AG08395 (cell line): ENCODE measurements at places on chromosomes 12 and 14.

DNA sequence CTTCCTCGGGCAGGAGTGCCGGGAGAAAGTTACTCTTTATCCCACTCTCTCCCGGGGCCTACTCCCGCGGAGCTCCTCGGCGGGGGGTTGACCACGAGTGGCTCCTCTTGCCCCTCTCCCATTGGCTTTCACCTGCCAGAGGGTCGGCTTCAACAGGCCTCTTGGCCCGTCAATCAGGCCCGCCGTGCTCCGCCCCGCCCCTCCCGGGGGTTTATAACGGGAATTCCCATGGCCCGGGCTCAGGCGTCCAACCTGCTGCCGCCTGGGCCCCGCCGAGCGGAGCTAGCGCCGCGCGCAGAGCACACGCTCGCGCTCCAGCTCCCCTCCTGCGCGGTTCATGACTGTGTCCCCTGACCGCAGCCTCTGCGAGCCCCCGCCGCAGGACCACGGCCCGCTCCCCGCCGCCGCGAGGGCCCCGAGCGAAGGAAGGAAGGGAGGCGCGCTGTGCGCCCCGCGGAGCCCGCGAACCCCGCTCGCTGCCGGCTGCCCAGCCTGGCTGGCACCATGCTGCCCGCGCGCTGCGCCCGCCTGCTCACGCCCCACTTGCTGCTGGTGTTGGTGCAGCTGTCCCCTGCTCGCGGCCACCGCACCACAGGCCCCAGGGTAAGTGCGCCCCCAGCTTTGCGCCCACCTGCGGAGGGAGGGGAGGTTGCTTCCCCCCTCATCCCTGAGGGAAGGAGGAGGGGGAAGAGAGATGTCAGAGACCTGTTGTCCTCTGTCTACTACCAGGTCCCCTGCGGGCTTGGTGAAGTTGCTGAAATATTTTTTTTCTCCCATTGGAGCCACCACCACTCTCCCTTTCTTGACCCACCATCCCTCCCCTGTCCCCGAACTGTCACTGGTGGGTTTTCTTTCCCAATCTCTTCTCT is at the start of gene SMOC1:
TSS of gene SMOC1 (plus strand) at position 242 of the 869 bp plus-strand sequence. CDS start at position 505, 263 bp downstream.
- no peak for DNase-seq

DNA sequence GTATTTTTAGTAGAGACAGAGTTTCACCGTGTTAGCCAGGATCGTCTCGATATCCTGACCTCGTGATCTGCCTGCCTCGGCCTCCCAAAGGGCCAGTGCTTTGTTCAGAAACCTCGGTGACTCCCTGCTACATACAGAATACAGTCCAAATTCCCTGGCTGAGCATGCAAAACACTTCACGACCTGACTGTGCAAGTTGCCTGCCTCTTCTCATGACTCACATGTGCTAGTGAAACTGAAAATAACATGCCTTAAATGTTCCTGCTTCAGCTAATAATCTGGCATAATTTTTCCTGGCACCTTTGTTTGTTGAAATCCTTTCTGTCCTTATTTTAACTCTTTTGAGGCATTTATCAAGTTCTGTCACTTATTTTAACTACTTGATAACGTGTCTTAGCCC is 8.2 kb downstream of the DMAC2L start:
- peak; percentile 65 for DNase-seq

DNA sequence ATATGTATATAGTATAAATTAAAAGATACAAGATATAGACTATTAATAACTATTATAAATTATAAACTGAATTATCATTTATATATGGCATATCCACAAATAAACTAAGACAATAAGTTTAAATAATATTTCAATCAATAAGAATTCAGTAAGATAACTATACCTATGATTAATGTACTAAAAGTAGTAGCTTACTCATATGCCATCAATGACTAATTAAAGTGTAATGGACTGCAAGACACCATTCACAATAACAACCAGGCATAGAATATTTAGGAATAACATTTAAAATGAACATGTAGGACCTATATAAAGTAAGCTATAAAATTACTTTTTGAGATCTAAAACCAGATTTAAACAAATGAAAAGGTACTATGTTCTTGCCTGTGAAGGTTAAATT is 18.8 kb downstream of the KCNC2 start:
- DNase-seq = no peak

- DNase-seq = no peak
Measured at GRCh38 chr12:56521209-56521589, 421 bp upstream of the RBMS2 start.

- DNase-seq = peak; percentile 25
Measured at GRCh38 chr12:78229591-78230101, 399.0 kb downstream of the NAV3 start.

GRCh38 chr12:104959335-104959841 is 1.3 kb upstream of the SLC41A2 start:
- peak; percentile 50 for DNase-seq

GRCh38 chr14:64463195-64463594 is 2.1 kb upstream of the AKAP5 start:
- no peak for DNase-seq

GRCh38 chr14:102945346-102946130 is 23.1 kb downstream of the AMN start:
- no peak for DNase-seq

GRCh38 chr14:21539189-21539940 is 13.2 kb upstream of the SALL2 start:
- DNase-seq = no peak

DNA sequence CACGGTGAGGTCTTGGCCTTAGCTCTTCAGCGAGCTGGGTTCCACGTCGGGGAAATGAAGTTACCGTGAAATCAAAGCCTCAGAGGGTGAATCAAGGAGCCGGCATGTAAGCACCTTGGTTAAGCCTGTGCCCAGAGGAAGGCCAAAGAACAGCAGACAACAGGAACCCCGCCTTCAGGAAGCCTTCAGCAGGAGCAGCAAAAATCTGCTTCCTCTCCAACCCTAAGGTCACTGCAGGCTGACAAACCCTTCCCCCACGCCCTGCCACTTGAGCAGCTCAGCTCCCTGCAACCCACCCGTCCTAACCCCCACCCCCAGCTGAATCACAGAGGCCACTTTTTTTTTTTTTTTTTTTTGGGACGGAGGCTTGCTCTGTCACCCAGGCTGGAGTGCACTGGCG is 72.9 kb upstream of the LTA4H start:
- DNase-seq = no peak

GRCh38 chr12:1619159-1619558 is 9.9 kb upstream of the WNT5B start:
- DNase-seq = no peak

DNA sequence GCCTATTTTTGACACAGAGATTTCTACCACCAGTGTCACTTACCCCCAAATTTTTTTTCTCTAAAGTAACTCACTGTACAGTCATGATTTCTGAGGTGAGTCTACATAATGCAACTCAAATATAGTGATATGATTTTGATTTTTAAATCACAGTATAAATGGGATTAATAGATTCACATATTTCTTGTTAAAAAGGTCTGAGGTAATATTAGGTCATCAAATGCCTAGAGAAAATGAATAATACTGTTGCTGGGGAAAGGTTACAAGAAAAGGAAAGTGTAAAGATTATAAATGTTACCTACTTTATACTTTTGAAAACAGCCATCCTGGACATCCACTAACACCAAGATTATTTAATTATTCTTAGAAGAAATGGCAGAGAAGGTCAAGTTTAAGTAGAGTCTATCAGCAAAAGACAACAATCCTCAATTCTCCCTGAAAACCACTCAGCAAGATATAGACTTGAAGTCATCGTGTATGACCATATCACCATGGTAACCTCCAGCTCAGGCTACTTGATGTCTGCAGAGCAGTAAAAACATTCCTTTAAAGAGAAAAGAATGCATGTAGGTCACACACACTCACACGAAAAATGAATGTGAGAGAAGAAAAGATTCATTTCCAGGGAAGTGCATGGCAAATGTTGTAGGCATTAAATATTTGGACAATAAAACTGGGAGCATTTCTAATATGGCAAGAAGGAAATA is 58.7 kb downstream of the CCDC59 start:
- no peak for DNase-seq

- DNase-seq = peak; percentile 44
Measured at GRCh38 chr12:62817556-62818271, 117.2 kb downstream of the PPM1H start.

GRCh38 chr14:105938055-105938863 is 411.9 kb downstream of the TMEM121 start:
- no peak for DNase-seq

DNA sequence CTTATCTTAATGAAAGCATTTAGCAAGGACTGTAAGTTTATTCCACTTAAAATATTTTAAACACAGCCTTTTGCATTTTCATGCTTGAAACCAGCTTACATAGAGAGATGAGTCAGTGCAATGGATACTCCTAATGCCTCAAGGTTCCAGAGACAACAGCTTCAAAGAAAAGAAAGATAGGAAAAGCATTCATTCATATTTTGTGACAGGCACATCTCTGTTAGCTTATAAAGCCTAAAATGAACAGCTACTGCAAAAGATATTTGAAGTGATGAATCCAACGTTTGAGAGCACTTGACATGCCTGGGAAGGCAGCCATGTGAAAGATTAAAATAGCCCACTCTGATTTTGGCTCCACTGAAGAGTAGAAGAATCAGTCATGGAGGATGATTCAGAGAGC is 814.5 kb downstream of the RPS29 start:
- no peak for DNase-seq

GRCh38 chr14:23570806-23571483 is 3.4 kb upstream of the AP1G2 start:
- DNase-seq = no peak

DNA sequence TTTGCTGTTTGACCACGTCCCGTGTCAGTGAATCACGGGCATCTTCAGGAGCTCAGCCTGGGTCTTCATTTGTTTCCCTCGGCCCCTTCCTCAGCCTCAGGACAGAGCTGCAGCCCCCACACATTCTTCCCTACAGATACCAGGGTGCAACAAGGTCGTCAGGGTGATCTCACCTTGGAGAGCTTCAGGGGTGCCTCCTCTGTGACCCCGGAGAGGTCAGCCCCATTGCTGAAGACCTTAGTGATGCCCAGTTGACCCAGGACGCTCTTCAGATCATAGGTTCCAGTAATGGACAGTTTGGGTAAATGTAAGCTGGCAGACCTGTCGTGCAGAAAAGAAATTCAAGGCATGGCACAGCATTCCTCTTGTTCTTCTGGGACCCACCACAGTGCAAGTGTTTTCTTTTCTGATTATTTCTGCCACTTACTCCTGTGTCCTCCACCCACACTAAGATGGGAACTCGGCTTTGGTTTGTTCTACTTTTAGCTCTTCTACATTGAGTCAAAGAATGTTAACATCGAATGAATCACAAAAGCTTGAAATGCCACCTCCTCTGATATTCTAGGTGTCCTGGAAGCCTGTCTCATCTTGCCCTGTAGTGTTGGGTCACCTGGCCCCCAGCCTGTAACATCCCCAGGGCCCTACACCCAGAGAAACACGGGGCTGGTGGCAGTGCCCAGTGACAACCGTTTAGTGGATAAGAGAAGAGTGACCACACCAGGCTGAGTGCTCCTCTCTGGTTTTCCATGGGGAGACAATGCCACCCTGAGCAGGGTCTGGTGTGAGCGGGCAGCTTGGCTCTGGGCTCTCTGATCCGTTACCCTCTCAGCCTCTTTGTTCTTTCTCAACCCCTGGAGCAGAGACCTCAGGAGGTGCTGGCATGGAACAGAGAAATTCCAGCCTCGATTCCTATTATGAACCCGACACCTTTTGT is 8.8 kb downstream of the SERPINA1 start:
- DNase-seq = no peak

DNA sequence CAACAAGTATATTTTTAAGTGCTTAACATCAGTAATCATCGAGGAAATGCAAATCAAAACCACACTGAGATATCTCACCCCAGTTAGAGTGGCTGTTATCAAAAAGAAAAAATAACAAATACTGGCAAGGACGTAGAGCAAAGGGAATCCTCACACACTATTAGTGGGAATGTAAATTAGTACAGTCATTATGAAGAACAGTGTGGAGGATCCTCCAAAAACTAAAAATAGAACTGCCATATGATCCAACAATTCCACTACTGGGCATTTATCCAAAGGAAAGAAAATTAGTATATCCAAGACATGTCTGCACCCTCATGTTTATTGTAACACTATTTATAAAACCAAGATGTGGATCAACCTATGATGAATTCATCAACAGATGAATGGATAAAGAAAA is 149.0 kb upstream of the PWP1 start:
- no peak for DNase-seq

GRCh38 chr14:92040431-92041051 is 682 bp upstream of the TRIP11 start:
- DNase-seq = peak; percentile 16

DNA sequence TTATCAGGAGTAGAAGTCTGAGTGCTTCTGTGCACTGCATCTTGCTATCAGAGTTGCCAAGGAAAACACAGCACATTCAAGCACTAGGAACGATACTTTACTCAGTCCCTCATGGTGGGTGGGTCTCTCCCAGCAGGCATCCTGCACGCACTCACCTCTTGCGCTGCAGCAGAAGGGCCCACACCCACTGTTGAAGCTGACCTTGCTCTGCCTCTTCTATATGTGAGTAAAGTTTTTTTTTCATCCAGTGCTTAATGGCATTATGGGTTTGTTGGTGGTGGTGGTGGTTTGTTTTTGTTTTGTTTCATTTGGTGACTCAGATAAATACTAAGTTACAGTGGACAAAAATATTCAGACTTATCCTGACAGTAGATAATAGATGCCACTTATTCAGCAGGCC is 348.5 kb downstream of the EGLN3 start:
- no peak for DNase-seq

- DNase-seq = no peak
Measured at GRCh38 chr12:10574307-10574706, 39.1 kb downstream of the MAGOHB start.

GRCh38 chr12:78778339-78778738 is 86.2 kb upstream of the SYT1 start:
- DNase-seq = no peak

DNA sequence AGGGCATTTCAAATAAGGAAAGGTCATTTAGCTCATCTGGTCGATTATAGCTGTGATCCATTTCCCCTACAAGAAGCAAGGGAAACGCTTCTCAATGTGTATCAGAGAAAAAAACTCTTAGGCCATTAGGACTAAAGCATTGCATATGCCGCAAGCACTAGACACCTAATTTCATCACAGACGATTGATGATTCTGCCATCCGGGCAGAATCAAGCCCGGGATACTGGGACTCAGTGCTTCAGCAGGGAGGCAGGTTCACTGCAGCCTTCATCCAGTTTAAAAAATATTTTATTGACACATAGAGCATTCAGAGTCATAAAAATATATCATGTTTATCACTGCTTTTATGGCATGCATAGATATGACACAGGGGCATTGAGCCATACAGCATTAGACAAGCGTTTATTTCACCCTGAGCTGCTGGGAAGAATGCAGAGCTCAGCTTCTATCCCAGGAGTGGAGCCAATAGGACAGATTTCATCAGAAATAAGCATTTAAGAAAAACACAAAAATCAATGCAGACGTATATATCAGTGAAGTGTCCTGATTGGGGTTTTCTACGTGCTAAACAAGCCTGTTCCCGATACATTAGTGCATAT is 806.9 kb downstream of the GALC start:
- DNase-seq = no peak

- DNase-seq = no peak
Measured at GRCh38 chr14:104395276-104395675, 184.3 kb upstream of the C14orf180 start.

GRCh38 chr14:104879201-104879982 is 14.3 kb downstream of the CEP170B start:
- no peak for DNase-seq

- no peak for DNase-seq
Measured at GRCh38 chr12:102962986-102963385, 5.5 kb downstream of the ASCL1 start.

GRCh38 chr12:68236421-68237059 is 10.9 kb upstream of the IL26 start:
- DNase-seq = no peak

- no peak for DNase-seq
Measured at GRCh38 chr12:89651192-89651591, 57.4 kb downstream of the ATP2B1 start.

- DNase-seq = no peak
Measured at GRCh38 chr14:20035449-20035848, 389 bp downstream of the OR4K13 start.
